ENCODE measurements at places on chromosomes 13 and 19.

DNA sequence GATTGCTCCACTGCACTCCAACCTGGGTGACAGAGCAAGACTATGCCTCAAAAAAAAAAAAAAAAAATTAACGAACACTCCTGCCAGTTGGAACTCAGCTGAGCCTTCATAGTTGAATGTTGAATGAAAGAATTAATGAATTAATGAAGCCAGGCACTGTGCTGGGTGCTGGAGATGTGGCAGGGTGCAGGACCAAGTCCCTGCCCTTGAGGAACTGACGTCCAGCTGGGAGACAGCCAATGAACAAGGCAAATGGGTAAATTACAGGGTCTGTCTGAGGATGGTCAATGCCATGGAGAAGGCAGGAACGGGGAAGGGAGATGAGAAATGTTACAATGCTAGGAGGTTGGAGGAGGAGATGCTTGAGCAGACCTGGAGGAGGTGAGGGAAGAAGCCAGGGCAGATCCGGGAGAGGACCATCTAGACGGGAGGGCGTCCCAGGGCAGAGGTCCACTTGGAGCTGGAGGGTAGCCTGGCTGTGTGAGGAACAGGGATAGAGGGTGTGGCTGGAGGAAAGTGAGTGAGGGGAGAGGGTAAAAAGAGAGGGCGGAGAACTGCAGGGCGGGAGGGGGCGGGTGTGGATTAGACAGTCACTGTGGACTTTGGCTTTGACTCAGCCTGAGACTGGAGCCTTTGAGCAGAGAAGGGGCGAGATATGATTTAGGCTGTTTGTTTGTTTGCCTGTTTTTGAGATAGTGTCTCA, 16.8 kb upstream of the IGSF23 start:
- no peak for DNase-seq

DNA sequence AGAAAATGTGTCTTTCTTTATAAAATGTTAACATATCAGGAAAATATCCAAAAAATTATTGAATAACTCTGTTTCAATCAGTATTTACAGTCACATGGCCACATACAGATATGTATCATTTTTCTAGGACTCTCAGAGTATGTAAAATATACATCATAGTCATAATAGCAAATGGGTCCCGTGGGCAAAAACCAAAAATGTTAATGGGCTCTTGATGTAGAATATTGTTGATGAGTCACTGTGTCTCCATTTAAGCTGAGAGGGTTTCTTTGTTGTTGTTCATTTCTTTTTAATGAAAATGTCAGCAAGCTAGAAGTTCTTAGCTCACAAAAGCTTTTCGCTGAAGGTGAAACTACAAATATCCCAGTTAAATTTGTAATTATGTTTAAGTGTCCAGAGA, 1713.1 kb upstream of the PCDH20 start:
- no peak for DNase-seq

DNA sequence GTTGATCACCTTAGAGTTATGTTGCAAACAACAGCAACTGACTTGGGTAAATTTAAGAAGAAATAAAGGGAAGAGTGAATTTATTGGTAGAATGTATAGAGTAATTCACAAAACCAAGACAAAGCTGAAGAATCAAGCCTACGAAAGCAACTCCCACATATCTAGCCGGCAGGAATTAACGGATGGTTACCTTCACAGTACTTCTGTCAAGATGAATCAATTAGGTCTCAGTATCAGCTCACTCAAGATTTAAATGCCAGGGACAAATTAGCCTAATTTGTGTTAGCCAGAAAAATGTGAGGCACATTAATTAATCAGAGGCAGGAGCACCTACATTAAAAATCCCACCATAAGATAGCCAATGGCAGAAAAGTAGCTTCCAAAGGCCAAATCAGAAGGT, 10.7 kb downstream of the KPNA3 start:
- DNase-seq = no peak

- DNase-seq = no peak
These were observed 464.8 kb downstream of the COG6 start for GRCh38 chr13:40120288-40120687.

GRCh38 chr13:52862358-52863206, 14.1 kb upstream of the PCDH8 start:
- no peak for DNase-seq

All from mesenteric fat pad (tissue), 1 donor.